ENCODE measurements at places on chromosomes 4 and X.
A peak's percentile ranks its signal among the peaks of the same experiment; 100 is the strongest.

DNA sequence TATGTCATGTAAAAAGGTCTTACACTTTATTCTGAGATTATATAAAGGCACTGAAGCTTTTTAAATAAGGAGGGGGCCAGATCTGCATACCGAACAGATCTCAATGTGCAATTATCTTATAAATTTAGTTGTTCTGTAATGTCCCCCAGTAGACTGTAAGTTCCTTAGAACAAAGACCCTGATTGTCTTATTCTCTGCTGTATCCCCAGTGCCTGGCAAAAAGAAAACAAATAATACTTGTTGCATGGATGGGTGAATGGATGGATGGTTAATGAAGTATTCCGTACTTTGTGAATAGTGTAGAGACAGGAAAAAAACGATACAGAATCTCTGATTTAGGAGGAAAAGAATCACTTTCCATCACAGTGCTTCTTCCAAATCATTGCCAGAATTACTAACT is 141.5 kb downstream of the CHM start:
- no peak for DNase-seq

DNA sequence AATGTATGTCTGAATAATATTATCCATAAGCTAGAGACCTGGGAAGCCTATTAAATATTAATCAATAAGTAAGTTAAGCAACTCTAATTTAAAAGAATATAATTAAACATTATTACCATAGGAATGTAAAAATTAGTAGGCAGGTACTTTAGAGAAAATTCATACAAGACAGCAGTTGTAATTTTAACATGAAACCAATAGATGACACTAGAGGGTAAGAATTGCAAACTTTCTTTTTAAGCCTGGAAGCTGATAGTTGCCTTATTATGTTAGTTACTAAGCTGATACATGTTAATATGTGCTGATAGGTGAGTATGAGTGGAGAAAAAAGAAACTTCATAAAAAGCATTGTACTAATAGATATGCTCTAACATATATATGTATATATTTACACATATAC is 1157.4 kb downstream of the FAM133A start:
- peak; percentile 5 for DNase-seq

DNA sequence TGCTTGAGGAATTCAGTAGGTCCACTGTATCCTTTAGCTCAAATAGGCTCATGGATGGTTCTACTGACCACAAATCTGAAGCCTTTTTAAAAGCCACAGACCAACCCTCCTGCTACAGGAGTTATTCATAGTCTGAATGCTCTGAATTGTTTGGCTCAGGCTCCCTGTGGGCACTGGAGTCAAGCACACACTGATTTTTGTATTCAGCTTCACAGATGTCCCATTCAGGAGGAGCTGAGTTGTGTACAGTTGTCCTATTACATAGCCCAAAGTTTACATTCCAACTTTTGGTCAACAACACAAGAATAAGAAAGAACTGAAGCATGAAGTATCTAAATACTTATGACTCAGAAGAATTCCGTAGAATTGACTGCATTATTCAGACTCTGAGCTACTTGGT is 243.9 kb downstream of the UNC5C start:
- DNase-seq, result no peak

DNA sequence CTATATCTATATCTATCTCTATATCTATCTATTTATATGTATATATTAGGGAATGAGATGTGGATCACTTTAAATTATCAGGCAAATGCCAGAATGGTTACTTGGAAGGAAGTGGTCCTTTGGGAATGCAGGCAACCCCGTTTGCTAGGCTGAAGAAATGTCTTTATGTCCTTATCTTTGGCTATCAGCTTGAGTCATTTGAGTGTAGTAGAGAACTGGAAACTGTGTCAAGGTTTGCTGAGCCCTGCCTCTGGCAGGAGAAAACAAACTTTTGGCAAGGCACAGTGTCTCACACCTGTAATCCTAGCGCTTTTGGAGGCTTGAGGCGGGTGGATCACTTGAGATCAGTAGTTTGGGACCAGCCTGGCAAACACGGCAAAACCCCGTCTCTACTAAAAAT is 167.3 kb downstream of the ACTRT1 start:
- DNase-seq, result no peak

GRCh38 chr4:70508801-70509200 is 9.6 kb upstream of the AMTN start:
- DNase-seq, result no peak
